Anterior cingulate cortex (tissue), 58 donors: ENCODE measurements at places on chromosomes 1 and 21.

- DNase-seq, result no peak
These were observed 36.2 kb downstream of the UBE2G2 start for GRCh38 chr21:44765231-44766013.

GRCh38 chr1:27833470-27833869 is 2.9 kb downstream of the PPP1R8 start:
- no peak for DNase-seq

- DNase-seq, result no peak
These were observed 5.5 kb upstream of the KRTAP21-1 start for GRCh38 chr21:30760776-30761175.

GRCh38 chr1:87330885-87331364 is 2.2 kb downstream of the LMO4 start:
- no peak for DNase-seq

- DNase-seq, result no peak
These were observed 18.4 kb downstream of the ATP1A4 start for GRCh38 chr1:160169553-160170399.

DNA sequence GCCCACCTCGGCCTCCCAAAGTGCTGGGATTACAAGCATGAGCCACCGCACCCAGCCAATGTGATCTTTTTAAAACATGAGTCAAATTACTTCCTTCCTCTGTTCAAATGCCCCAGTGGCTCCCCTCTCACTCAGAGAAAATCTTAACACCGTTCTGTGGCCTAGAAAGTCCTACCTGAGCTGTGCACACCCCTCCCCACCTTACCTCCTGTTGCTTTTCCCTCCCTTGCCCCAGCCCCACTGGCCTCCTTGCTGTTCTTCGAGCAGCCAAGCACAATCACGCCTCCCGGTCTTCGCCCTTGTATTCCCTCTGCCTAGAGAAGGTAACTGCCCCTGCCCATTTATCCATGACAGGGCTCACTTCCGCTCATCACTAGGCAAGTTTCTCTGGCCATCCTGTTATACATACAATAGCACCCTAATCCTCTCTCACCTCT is 62.6 kb upstream of the RPL11 start:
- no peak for DNase-seq

DNA sequence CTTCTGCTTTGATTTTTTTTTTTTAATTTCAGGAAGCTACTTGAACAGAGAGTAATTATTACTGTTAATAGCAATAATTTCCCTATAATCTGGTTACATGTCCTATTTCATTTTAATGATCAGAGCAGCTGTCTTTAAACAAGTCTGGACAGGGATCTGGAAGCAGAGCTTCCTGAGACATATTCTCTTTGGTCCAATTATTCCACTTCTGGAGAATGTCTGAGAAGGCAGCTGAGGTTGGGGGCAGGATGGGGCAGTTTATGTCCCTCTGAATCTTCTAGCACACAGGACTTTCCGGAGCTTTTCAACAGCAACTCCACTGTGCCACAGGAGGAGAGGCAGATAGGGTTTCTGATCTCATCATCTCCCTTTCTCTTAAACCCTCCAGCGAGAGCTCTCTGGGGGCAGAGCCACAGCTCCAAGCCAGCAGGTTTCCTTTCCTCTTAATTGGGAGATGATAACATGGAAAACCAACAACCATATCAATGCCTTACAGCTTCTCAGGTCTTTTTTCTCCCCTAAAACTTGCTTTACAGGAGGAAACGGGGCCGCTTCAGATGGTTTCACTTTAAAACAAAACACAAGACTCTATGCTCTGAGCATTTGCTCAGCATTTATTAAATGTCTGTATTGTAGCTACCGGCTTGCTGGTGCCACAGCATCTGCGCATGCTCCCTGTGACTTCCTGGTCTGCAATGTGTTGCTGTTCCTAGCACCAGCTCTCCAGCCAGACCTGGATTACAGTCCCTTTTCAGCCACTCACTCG is 425.7 kb upstream of the USP24 start:
- peak; percentile 30 for DNase-seq

DNA sequence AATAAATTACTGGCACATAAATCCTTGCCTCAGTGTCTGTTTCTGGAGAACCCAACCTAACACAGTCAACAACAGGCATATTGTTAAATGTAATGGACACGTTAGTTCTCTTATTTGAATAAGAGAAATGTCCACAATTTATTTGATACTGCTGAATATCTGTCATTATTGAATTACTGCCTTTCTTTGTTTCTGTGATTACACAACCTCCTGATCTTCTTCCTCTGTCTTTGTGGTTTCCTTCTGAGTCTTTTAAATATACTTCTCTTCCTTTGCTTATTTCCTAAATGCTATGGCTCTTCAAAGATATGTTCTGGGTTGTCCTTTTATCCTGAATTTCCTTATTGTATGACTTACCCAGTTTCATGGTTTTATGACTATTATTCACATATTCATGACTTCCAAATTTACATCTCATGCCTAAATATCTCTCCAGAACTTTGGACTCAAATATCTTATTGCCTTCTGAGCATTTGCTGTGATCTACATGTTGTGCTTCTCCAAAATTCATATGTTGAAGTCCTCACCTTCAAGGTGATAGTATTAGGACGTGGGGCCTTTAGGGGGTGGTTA is 39.9 kb downstream of the MSH4 start:
- DNase-seq, result no peak

GRCh38 chr1:85568660-85569059 is 11.9 kb upstream of the CCN1 start:
- DNase-seq, result no peak

GRCh38 chr21:24938573-24938972 is 668.7 kb downstream of the MRPL39 start:
- DNase-seq, result no peak

- DNase-seq, result no peak
These were observed 23.1 kb upstream of the USP25 start for GRCh38 chr21:15706696-15707095.

- no peak for DNase-seq
These were observed 39.8 kb upstream of the SCAF4 start for GRCh38 chr21:31771685-31772084.

GRCh38 chr1:218817691-218818465 is 355.8 kb upstream of the LYPLAL1 start:
- DNase-seq, result no peak

DNA sequence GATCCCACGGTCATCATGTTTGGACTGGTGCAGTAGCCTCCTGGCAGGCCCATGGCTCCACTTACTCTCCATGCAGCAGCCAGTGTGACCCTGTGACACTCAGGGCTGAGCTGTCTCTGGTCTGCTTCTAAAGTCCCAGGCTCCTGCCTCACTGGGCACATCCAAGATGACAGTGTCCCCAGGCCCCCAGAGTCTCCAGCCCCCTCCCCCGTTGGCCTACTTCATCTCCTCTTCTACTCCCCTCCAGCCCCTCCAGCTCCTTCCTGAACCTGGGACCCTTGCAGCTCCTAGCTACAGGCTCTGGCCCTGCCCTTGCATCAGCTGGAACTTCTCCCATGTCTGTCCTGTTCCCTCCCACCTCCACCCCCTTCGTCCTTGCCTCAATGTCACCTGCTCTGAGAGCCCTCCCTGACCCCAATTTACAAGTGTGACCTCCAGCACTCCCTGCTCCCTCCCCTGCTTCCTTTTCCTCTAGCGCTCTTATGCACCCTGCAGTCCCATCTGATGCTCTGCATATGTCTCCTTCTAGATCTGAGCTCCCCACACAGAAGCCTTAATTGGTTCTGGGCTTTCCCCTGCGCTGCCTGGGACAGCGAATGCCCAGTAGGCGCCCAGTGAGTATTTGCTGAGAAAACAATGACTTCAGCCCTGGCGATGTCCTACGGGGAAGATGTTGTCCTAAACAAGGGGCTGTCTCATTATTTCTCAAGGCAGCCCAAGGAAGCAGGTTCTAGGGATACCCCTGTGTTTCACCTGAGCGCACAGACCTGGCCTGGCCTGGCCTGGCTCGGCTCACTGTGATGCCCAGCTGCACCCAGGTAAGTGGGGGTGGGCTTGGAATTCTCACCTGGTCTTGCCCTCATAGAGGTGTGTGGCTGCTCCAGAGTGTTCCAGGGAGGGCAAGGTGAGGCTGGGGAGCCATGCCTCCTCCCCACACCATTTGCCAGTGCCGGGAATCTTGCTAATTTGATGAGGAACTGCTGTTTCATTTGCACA is 600.6 kb downstream of the PTPRU start:
- DNase-seq, result no peak

GRCh38 chr1:164446020-164446419 is 113.0 kb upstream of the PBX1 start:
- DNase-seq, result no peak

DNA sequence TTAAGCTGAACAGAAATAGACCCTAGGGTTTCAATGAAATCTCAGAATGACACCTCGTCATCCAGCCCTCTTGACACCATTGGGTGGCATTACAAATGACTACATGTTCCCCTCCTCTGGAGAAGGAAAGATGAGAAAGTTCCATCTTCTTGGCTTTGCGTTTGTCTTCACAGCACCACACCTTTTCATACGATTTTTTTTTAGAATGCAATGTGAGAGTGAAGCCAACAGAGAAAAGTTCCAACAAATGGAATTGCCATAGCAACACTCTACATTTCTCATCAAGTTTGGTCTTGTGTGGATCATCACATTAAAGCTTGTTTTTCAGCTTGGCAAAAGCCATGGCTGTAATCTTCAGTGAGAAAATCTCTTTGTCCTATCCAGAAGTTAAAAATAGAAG is 183.4 kb upstream of the SNX7 start:
- DNase-seq, result no peak

DNA sequence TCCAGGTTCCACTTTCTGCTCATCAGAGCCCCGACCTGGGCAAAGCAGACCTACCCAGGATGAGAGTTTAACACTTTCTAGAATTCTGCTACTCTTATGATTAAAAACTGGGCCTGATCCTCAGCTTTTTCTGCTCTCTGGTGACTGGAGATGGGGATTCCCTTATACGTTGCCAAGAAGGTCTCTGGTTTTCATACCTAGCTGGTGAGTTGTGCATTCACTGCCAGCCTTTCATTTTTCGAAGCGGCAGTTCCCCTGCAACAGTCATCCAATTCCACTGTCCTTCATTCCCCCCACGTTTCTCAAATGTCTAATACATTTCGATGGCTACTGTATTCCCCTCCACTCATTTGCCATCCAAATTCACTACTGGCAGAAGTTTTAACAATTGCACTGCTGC is 135.3 kb downstream of the ADSS2 start:
- DNase-seq, result no peak

- no peak for DNase-seq
These were observed 6.4 kb upstream of the CGN start for GRCh38 chr1:151504759-151505158.

- DNase-seq, result no peak
These were observed 36.5 kb upstream of the ADAMTS1 start for GRCh38 chr21:26881504-26882228.

- no peak for DNase-seq
These were observed 57.3 kb downstream of the SLC25A24 start for GRCh38 chr1:108142773-108143394.

DNA sequence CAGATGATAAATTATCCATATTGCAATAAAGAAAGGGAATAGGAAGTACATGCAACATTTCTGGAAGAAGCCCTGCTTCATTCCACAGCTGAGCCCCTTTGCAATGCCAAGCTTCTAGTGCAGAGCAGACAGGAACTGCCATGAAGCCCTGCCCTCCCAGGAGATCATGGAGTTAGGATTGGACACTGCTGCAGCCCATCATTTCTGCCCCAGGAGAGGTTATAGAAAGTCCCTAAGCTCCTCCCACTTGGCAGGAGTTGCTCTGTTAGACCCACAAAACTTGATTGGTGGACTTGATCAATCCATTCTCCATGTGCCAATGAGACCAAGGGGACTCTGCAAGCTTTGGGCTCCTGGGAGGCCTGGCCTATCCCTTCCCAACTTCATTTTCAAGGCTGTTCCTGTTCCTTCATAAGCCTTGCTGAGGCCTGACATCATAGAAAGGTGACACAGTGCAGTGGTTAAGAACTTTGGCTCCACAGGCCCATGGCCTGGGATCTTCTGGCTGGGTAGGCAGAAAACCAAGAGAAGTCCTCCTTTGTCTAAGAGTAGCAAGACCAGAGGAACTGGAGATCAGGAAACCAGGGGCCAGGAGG is 1.3 kb upstream of the LAPTM5 start:
- no peak for DNase-seq

GRCh38 chr1:229431284-229432115 is 2.4 kb downstream of the ACTA1 start:
- no peak for DNase-seq

GRCh38 chr1:242425232-242425631 is 99.3 kb downstream of the PLD5 start:
- DNase-seq, result no peak

- no peak for DNase-seq
These were observed 532.5 kb upstream of the ADGRL4 start for GRCh38 chr1:79539001-79539400.

GRCh38 chr1:166365081-166365480 is 198.3 kb upstream of the FAM78B start:
- no peak for DNase-seq

- no peak for DNase-seq
These were observed 4.7 kb upstream of the CCSAP start for GRCh38 chr1:229347528-229347927.

GRCh38 chr1:6962996-6963911 is 178.0 kb downstream of the CAMTA1 start:
- no peak for DNase-seq

- no peak for DNase-seq
These were observed 12.3 kb downstream of the COLGALT2 start for GRCh38 chr1:184025242-184025675.

DNA sequence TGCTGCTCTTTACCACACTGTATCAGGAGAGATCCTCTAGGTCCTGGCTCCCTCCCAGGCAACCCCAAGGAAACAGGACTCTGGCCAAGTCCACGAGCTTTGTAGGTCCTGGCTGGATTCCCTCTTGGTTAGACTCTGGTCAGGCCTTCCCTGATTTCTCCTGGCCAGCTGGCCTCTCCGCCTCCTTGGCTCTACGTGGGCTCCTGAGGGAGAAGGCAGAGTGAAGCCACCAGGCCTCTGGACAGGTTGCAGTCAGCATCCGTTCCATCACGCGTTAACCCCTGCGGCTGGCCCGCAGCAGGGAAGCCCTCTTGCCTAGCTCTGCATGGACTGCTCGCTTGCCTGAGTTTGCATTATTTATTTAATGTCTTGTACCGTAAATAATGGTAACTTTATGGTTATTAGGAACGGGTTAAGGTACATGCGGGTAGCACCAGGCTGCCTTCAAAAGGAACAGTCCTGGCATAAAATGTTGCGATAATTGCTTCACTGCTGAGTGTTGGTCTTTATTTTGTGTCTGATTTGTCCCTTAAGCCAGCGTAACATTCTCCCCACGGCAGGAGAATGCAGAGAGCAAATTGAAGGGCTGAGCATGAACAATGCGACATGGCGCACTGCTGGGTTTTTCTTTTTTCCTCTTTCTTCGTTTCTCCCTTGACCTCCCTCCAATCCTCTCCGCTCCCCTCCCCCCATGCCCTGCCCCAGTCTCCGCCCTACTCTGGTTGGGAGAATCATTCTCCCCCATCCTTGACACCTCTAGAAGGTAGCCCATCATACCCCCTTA is 100.3 kb downstream of the RNF220 start:
- peak; percentile 31 for DNase-seq

- DNase-seq, result no peak
These were observed 31.9 kb downstream of the SLC1A7 start for GRCh38 chr1:53110370-53111072.
